ENCODE measurements at places on chromosomes 6 and 20.

DNA sequence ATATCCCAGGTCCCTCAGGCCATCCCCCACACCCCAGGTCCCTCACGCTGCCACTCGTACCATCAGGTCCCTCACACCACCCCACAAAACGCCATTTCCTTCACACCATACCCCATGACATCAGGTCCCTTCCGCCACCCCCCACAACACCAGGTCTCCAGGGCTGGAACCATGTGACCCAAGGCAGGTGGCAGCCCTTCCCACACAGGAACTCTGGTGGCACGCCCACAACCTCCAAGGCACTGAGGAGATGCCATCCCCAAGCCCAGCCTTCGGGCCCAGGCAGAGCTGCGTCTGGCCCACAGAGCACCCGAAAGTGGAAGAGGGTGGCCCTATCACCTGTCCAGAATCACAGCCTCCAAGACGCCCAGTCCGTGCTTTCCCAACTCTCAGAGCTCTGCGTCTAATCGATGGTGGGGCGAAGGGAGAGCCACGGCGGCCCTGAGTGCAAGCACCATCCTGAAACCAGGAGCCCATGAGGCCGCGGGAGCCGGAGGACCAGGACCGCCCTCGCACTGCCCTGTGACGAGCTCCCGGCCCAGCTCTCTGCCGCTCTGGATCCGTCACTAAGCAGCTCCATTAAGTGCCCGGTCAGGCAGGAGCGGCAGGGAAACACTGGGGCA lies 12.7 kb downstream of the TAF4 start:
- no peak for DNase-seq

- no peak for DNase-seq
Measured at GRCh38 chr20:23141450-23142161, 55.5 kb upstream of the CD93 start.

DNA sequence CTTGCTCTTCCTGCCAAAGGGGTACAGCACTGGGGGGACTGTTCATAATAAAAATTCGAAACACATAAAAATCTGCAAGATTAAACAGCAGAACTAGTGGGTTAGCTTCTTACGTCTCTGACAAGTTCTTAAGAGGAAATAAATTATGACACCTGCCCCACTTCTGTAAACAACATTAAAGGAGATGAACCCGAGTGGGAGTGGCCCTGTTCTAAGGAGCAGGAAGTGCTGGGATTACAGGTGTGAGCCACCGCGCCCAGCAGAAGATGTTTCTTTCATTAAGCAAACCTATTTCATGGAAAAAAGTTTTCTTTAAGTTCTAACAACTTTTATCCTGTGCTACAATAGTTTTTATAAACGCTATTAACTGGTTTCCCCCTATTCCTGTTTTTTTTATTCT lies 24.6 kb downstream of the USP45 start:
- no peak for DNase-seq

GRCh38 chr20:9110916-9111432 lies 42.1 kb downstream of the PLCB4 start:
- DNase-seq: no peak

DNA sequence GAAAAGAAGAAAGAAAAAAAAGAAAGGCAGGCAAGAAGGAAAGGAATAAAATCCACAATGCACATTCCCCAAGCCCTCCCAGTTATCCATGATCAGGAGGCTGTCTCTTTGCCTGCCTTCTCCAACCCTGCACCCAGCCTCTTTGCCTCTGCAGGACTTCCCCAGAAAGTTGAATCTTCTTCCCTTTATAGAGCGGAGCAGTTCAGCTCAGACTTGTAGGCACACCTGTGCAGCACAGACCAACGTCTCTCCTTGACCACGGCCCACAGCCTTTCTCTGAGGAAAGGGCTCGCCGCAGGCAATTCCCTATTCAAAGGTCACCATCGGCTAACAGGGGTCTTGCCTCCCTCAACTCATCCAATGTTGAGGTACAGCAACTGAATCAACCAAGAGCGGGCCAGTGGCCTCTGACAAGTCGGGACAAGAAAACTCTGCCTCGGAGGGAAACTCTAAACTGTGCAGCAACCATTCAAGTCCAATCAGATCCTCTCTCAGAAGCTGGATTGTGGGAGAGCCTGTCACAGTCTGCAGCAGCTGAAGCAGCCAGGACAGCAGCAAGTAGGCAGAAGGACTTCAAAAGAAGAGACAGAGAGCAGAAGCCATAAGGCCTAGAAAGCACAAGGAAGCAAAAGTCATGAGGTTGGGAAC lies 529.2 kb upstream of the JARID2 start:
- no peak for DNase-seq

DNA sequence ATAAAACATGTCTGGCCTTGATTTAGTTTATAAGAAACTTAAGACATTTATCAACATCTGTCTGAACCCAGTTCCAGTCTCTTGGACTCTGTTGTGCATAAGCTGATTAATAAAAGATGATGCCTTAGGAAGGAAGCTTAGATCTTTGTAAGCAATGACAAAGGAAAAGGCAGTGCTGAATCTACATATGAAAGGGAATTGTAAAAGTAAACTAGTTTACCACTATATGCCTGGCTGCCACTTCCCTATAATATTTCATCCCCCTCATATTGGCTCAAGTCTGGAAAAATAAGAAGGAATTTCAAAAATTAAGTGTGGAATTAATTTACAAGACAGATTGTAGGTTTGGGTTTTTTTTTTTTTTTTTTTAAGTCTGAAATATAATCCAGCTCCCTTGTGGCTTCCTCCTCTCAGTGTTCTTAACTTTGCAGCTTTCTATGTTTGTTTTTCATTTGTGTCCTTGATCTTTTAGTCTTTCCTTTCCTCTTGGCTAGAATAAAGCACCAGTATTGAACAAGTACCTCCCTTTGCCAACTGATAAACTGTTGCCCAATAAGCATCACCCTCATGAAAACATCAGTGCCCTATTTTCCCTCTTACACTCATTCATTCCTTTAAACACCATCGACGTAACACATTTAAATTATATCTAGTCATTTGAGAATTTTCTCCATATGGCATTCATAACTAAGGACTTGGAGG lies 146.7 kb upstream of the TBX18 start:
- no peak for DNase-seq

- DNase-seq: no peak
Measured at GRCh38 chr6:158654960-158655489, 5.2 kb downstream of the SYTL3 start.

DNA sequence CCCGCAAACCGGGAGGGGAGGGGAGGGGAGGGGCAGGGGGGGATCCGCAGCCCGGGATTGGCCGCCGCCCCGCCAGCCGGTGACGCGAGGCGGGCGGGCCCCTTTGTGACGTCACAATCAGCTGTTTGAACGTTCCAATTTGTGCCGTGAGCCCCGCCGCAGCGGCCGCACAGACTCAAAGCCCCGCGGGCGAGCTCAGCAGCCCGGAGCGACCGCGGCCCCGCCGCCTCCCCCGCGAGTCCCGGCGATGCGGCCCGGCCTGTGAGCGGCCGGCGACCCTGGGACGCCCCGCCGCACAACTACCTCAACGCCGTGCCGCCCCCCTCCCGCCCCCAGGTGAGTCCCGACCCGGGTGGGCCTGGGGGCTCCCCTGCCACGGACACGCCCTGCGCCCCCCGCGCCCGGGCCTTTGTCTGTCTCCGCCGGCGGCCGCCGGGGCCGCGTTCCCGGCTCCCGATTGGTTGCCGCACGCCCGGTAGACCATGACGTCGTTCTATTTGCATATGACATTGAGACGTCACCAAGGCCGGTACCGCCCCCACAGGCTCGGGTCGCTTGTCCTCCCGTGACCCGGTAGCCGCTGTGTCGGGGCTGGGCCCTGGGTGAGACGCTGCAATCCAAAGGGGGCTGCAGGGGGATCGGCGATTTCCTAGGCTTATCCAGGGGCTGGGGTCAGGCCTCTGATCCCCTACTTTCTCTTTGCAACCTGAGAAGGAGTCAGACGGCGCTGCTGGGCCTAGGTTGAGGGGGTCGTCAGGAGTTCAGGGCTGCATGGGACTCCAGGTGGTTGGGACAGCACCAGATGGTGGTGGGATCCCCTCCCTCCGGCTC lies at the start of gene TP53INP2:
TP53INP2 (plus strand) TSS at position 168 of the 831 bp plus-strand sequence. CDS start 4,396 bp downstream, outside the sequence.
- peak; percentile 95 for DNase-seq

- DNase-seq: no peak
Measured at GRCh38 chr6:121437851-121438651, 2.6 kb downstream of the GJA1 start.

DNA sequence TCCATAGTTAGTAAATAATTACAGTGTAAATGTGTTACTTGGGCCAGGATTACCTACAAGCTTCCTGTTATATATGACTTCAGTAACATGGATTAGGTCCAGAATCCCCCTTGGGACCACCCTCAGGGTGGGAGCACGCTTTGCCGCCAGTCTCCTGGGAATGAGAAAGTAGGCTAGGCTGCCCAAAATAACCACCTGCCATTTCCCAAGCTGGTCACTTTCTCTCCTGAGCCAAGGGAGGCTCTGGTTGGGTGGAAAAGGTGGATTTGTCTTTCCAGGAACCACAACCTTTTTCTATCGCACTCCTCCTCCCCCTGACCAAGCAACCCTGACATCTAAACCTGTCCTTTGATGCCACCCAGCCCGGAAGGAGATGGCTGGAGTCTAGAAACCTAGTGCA lies 9.6 kb upstream of the RIMS4 start:
- DNase-seq: no peak

- DNase-seq: no peak
Measured at GRCh38 chr20:44866703-44867335, 18.7 kb upstream of the YWHAB start.

DNA sequence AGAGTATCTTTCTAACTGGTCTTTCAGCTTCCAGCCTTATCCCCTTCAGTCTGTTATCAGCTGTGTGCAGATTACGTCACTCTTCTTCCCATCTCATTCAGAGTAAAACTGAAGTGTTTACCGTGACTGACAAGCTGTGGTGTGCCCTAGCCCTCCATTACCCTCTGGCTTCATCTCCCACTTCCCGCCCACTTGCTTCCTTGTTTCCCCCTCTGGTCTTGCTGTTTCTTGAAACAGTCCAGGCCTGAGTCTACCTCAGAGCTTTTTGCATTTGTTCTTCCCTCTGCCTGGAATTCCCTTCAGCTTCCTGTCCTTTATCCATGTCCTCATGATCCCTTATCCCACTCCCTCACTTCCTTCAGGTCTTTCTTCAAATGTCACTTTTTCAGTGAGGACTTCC lies 66.9 kb downstream of the CARMIL1 start:
- DNase-seq: no peak

GRCh38 chr6:170081556-170081955 lies 209.3 kb downstream of the DLL1 start:
- DNase-seq: no peak

DNA sequence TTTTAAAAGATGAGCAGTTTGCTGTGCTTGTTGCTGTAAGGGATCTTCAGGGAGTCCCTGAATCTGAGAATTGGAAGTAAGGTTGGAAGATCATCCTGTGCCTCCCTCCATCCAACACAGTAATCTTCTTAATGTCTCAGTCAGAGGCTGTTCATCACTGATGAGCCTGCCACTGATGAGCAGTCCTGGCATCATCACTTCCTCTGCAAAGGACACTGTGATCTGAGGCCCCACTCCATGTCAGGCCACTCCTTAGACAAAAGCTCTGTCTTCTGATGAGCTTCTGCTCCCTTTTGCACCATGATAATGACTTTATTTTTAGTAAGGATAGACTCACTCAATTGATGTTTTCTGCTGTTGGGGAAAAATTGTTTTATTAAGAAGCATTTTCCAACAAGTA lies 121.0 kb downstream of the UST start:
- DNase-seq: no peak

- no peak for DNase-seq
Measured at GRCh38 chr20:48421547-48421946, 406.3 kb downstream of the PREX1 start.

- no peak for DNase-seq
Measured at GRCh38 chr6:13617066-13617465, 1.9 kb downstream of the NOL7 start.

DNA sequence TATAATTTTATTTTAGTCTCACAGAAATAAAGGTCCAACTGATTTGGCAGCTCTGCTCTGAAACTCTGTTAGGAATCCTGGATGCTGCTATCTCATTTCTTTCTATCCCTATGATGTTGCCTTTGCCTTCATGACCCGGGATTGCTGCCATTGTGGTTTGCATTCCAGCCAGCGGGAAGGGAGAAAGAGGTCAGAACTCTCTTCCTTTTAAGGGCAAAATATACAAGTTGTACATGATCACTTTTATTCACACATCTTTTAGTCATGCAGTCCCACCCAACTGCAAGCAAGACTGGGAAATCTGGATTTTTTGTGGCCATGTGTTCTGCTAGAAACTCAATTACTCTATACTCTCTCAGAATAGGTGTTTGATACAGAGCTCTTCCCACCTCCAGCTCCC lies 263.1 kb upstream of the ZFP64 start:
- no peak for DNase-seq

DNA sequence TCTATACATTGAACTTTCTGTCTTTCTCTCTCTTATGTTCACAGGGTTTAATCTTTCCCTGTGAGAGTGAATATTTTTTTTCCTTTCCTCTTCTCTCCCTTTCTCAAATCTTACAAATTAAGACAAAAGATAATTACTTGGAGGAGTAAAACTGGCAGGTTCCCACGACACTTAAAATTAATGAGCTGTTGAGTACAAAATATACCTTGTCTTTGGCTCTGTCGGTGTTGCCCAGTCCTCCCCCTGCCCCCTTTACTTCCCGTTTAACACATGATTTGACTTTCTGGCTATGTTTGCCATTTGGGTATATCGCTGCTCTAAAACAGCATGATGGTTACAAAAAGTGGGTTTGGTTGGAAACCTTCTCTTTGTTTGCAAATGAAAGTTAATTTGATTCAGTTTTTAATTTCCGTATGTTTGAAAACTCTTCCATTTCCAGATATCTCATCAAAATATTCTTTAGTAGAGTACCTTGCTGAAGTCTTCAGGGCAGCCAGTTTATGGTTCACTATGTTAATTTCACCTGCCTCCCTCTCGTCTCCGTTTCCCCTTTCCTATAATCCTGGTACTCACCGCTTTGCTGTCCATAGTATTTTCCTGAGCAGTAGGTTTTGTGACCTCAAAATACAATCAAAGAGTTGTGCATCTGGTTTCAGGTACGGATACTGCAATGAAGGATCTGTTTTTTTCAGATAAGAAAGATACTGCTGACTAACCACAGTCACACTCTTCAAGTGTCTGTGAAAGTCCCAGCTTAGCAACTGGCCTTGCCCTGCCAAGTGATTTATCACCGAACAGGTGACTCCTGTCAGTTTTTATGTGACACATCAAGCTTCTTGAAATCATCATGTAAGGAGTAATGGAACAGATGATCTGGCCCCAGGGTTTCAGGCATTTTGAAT lies 181.2 kb downstream of the DTNBP1 start:
- no peak for DNase-seq

DNA sequence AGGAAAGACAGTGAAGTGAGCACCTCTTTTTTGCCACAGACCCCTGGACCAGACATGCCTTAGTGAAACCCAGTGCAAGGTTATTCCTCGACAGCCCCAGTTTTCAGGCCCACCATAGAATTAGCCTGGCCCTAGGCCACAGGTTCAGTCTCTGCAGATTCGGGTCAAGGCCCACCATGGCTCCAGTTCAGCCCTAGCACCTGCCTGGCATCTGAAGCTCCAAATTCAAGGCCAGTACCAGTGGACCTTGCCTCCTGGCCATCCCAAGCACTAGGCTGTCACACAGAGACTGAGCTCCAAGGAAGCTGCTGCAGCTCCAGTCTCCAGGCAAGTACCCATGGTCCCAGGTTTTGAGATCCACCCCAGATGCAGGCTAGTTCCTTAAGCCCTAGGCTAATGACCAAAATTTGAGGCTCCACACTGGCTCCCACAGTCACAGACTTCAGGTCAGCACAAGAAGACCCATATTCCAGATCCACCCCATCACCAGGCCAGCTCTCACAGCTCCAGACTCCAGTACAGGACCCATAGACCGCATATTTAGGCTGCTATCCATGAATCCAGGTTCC lies 877.5 kb upstream of the ADGRB3 start:
- DNase-seq: no peak

GRCh38 chr6:84774157-84774984 lies 10.0 kb upstream of the TBX18 start:
- DNase-seq: no peak

- no peak for DNase-seq
Measured at GRCh38 chr20:10504994-10505730, 70.1 kb downstream of the SLX4IP start.
